ENCODE measurements at places on chromosomes 3 and 15.

- DNase-seq: no peak
Observed at GRCh38 chr3:177340243-177340830, 143.1 kb upstream of the TBL1XR1 start.

- DNase-seq: no peak
Observed at GRCh38 chr3:183455089-183455488, 26.7 kb upstream of the MCF2L2 start.

GRCh38 chr15:56242576-56243162 is 1.0 kb downstream of the RFX7 start:
- DNase-seq: no peak

- no peak for DNase-seq
Observed at GRCh38 chr3:178703268-178703975, 167.2 kb downstream of the KCNMB2 start.

- DNase-seq: no peak
Observed at GRCh38 chr15:58386641-58387040, 45.1 kb upstream of the LIPC start.

DNA sequence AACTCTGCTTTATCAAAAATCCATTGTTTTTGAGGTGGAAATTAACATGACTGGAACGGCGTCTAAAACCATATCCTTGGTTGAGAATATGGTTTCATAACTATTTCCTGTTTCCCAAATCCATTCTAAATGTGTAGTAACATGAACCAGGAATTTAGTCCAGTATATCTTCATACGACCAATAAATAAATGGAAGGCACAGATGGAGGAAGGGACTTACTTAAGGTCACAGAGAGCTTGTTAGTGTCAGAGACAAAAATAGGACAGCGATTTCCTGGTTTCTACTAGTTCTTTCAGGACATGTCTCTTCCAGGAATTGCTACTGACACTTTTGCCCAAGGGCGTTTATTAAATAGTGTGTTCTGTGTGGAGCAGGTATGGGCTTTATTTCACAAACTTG is 41.2 kb downstream of the HES1 start:
- no peak for DNase-seq

- no peak for DNase-seq
Observed at GRCh38 chr15:43277231-43277823, 10.6 kb upstream of the TGM5 start.

DNA sequence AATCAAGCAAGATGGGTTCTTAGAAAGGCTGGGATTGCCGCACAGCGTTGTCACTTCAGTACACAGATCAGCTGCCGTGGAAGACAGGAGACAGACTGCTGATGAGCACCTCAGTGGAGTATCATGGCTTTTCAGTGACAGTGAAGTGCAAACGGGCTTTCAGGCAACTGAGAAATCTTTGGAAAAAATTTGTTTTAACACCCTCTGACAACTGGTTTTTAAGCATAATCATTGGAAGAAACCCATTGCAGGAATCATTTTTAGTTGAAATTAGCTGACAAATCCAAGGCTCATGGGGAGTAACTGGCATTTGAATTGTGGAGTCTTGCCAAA is 418.8 kb downstream of the OTOL1 start:
- DNase-seq: no peak

DNA sequence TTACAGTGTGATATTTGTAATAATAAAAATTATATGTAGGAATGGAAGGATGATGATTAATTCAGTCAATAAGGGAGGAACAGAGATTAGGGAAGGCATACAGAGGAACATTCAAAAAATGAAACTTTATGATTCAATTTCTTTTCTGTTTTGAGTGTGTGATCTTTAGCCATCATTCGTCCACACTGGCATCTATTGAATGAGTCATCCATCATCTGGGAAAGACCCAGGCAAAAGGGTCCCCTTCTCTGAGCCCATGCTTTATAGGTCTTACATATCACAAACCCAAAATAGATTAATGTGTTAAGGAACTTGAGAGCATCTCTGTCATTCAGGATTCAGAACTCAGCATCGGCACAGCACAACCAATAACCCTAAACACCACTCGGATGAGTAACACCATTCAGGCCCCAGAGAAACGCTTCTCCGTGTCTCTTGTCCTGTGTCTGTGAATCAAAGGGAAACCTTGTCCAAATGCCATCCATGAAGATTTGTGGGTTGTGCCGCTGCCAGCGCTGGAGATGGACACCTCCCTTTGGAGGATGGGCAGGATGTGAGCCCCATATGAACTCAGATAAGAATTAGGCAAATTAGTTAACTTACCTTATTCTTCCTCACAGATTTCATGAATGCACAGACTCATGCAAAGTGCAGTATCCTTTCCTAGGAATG is 21.7 kb upstream of the TPM1 start:
- DNase-seq: no peak

DNA sequence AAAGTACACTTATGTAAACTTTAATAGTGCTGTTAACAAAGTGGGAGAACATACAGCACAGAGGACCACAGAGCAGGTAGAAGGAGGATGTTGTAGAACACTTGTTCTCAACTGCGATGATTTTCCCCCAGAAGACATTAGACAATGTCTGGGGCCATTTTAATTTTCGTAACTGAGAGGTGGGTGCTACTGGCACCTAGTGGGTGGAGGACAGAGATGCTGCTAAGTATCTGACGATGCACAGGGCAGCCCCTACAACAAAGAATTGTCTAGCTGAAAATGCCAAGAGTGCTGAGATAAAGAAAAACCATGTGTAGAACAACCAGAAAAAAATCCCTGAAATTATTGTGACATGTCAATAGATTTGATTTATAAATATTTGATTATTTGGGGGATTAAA is 5.0 kb upstream of the KBTBD8 start:
- no peak for DNase-seq

DNA sequence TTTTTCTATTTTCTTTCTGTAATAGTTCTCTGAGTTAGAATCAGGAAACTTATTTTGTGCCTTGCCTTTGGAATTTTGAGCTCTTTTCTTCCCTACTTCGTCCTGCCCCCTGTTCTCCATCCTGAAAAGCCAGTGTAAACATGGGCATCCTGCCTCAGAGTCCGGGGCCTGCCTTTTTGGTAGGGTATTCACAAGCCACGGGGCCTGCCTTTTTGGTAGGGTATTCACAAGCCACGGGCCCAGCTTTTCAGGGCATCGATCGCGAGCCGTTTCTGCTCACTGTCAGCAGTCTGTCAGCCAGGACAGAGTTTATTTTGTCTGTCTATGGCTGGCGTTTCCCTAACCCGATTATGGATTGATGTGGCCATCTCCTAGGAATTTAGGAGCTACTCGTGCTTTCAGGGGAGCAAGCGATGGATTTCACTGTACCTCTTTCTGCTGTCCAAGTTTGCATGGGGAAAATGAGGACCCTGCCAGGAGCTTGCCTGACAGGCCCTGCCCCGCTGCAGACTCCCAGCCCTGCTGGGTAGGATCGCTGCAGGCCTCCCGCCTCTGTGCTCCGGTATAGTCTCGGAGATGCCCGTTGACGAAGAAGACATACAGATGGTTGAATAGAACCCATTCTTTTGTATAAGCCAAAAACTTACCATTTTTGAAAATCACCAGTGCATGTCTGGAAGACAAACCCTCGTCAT is 12.8 kb downstream of the SYNM start:
- no peak for DNase-seq

GRCh38 chr3:186210852-186211500 is 102.1 kb upstream of the ETV5 start:
- no peak for DNase-seq

- DNase-seq: no peak
Observed at GRCh38 chr3:182364723-182365650, 428.3 kb upstream of the ATP11B start.

All from NT2/D1 (cell line).